ENCODE measurements at places on chromosomes 2 and 18.

- peak; percentile 31 for DNase-seq
These were observed 195.5 kb downstream of the L3MBTL4 start for GRCh38 chr18:6219116-6219717.

- DNase-seq, result no peak
These were observed 77.0 kb downstream of the ZSWIM2 start for GRCh38 chr2:186771850-186772463.

- no peak for DNase-seq
These were observed 616 bp upstream of the TAF1B start for GRCh38 chr2:9842487-9843228.

GRCh38 chr2:219230059-219230540 lies 494 bp downstream of the ANKZF1 start:
- peak; percentile 79 for DNase-seq

DNA sequence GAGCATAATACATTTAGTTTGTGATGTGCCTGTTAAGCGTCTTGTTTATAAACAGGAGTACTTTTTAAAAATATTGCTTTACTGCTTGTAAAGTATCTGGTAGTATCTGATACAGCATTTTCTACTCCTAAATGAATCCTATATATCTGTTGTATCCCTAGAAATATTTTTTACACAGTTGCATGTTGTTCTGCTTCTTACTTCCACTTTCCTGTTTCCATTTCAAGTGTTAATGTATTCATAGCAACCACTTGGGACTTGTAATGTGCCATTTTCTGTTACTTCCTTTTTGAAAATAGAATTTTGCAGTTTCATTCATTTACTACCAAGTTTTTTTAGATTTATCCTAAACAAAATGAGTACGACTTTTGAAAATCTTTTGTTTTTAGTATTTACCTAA lies 24.9 kb downstream of the CCNT2 start:
- DNase-seq, result no peak

- peak; percentile 57 for DNase-seq
These were observed 17.6 kb upstream of the BOK start for GRCh38 chr2:241540771-241541561.

GRCh38 chr2:118003396-118003824 lies 10.5 kb downstream of the CCDC93 start:
- DNase-seq, result peak; percentile 37

GRCh38 chr2:224611938-224612337 lies 26.8 kb upstream of the CUL3 start:
- DNase-seq, result no peak

DNA sequence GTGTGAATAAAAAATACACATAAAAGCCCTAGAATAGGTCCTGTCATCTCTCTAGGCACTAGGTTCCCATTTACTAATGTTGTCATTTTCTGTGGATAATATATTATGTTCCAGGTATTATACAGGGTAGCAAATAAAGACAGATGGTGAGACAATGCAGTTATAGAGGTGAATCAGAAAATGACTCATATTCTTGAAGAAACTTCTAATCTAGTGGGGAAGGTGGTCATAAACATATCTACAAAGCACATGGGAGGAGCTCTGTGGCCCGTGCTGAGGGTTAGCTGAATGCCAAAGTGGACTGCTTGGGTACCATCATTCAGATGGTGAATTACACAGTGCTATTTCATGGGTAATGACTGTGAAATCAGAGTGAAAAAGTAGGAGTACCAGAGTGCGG lies 700.9 kb downstream of the ERBB4 start:
- DNase-seq, result no peak

DNA sequence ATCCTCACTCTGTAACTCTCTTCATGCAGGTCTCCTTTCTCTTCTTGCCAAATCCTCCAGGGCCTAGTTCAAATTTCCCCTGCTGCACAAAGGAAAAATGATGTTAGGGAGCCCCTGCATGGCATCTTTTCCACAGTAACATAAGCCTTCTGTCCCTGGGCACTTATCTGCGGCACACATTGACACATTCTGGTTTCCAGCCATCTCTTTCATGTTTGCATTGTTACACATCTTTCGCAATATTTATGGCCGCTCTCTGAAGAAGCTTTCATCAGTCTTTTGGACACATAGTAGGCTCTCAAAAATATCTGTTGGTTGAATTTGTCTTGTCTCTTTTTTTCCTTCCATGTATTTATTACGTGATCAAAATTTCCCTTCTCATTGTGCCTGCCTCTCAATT lies 1806.1 kb upstream of the PIK3C3 start:
- no peak for DNase-seq

GRCh38 chr2:39362595-39362994 lies 74.5 kb downstream of the MAP4K3 start:
- no peak for DNase-seq

- DNase-seq, result no peak
These were observed 20.5 kb downstream of the SPIRE1 start for GRCh38 chr18:12637393-12637792.

- no peak for DNase-seq
These were observed 97.2 kb downstream of the SEPTIN10 start for GRCh38 chr2:109516445-109517117.

GRCh38 chr2:201220102-201220570 lies 37.2 kb downstream of the CASP10 start:
- no peak for DNase-seq

GRCh38 chr2:28976584-28976983 lies 4.5 kb upstream of the TOGARAM2 start:
- DNase-seq, result no peak

DNA sequence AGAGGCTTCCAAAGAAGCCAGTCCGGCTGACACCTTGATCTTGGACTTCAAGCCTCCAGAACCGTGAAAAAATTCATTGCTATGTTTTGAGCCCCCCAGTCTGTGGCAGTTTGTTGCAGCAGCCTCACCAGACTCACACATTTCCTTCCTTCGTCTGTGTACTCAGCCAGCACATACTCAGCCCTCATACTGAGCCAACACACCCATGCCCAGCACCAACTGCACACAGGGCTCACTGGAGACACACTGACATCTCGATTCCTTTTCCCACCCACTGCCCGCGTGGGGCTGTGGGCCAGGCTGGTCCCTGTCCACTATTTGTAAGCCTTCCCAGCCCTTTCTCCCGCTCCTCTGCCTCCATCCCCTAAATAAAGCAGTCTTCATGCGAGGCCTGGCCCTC lies 24.1 kb upstream of the NMUR1 start:
- DNase-seq, result no peak

DNA sequence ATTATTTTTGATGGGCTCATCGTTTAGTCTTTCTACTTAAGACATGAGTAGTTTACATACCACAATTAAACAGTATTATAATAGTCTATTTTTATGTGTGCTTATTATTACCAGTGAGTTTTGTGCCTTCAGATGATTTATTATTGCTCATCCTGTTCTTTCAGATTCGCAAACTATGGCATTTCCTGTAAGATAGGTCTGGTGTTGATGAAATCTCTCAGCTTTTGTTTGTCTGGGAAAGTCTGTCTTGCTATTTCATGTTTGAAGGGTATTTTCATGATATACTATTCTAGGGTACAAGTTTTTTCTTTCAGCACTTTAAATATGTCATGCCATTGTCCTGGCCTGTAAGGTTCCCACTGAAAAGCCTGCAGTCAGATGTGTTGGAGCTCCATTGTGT lies 101.3 kb downstream of the DNAH7 start:
- DNase-seq, result no peak

- DNase-seq, result no peak
These were observed 33.6 kb downstream of the EHD3 start for GRCh38 chr2:31267437-31268120.
